ENCODE measurements at places on chromosomes 3 and 15.

GRCh38 chr3:148809835-148810234 lies 17.8 kb upstream of the CPB1 start:
- no peak for DNase-seq

GRCh38 chr3:42572278-42572677 lies 9.5 kb downstream of the SEC22C start:
- peak; percentile 60 for DNase-seq

DNA sequence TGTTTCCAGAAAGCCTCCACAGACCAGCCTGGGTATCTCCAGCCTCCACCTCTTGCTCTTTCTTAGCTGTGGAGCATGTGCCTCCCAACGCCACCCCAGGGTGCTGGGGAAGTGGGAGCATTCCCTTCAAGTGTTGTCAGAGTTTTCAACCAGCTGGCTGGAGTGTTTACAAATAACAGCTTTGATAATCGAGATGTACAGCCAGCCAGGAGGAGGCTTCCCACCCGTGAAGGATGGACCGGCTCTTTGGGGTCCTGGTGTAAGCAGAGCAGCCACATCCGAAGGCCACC lies 8.5 kb upstream of the OXTR start:
- DNase-seq, result no peak

- no peak for DNase-seq
These were observed 20.1 kb downstream of the VPS8 start for GRCh38 chr3:184832044-184832443.

DNA sequence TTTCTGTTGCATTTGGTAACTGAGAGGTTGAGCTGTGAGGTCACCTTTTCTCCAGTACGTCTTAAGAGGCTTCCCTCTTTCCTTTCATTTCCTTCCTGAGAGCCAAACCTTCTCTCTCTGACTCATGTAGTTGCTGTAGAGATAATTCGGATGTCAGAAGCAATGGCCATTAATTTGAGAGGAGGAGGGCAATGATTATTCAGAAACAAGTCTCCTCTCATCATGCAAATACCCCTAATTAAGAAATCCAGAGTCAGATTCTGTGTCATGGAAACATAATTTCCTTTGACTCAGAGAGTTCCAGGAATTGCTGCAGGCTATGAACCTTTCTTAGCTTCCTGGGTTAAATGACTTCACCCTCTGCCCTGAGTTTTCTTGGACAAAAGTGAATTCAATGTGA lies 59.0 kb upstream of the GSK3B start:
- no peak for DNase-seq

DNA sequence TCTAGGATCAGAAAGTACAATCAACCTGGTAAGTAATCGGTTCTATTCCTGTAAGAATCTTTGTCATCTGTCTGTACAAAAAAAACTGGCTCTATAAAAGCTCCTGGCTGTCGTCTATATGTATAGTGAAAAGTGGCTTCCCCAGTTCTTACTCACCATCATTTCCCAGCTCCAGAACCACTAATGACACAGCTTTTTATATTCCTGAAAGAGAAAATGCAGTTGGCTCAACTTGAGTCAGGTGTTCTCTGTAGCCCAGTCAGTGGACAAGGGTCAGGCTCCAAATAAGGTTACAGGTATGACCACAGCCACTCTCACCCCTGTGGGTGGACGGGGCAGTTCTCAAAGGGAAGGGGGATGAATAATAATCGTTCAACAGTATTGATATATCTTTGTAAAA lies 85.1 kb downstream of the AP4E1 start:
- no peak for DNase-seq

DNA sequence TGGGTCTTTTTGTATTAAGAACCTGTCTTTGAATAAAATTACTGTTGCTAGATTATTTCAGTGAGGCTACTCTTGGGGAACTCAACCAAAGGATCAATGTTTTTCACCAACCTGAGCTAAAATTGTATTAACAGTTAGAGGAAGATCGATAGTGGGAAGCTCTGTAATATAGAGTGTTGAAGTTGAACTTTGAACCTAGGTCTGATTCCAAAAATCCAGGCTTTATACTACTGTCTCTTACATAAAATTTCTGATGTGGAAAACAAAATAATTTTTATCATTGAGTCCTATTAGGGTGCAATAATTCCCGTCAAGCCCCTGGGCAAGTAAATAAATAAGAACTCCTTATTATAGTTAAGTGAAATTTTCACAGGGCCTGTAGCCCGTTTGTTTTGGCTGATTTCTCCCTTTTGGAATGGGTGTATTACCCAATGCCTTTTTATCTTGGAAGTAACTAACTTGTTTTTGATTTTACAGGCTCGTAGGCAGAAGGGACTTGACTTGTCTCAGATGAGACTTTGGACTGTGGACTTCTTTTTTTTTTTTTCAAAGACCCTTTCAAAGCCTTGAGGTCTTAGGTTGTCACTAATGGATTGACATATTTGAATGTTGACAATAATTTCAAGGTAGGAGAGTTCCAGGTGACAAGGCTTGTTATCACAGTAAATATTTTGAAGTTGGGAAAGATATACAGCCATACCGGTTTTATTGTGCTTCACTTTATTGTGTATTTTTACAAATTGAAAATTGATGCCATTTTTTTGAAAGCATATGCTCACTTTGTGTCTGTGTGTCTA lies 276.1 kb downstream of the NFKBIZ start:
- no peak for DNase-seq

All from urothelium cell line (cell line).